ENCODE measurements at places on chromosomes 7 and 10.

DNA sequence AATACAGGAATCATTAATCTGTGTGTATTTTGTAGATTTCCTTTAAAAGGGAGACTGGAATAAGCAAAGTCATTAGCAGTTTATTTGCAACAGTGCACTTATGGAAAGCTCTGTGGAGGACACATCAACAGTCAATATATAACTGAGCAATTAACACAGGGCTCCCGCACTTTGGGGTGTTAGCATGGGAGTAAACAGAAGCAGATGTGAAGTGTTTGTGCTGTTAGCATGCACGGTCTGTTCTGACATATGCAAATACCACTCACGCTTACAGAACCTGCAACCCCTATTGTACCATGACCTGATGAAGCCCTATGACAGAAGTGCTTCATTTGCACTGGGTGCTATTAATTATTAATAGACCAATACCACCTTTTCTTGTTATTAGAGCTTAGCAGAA, 118.9 kb downstream of the PPP1R3A start:
- DNase-seq, result no peak

- no peak for DNase-seq
These were observed 290.0 kb upstream of the TEX47 start for GRCh38 chr7:89085580-89085979.

GRCh38 chr7:28037220-28038010, 143.2 kb downstream of the JAZF1 start:
- no peak for DNase-seq

DNA sequence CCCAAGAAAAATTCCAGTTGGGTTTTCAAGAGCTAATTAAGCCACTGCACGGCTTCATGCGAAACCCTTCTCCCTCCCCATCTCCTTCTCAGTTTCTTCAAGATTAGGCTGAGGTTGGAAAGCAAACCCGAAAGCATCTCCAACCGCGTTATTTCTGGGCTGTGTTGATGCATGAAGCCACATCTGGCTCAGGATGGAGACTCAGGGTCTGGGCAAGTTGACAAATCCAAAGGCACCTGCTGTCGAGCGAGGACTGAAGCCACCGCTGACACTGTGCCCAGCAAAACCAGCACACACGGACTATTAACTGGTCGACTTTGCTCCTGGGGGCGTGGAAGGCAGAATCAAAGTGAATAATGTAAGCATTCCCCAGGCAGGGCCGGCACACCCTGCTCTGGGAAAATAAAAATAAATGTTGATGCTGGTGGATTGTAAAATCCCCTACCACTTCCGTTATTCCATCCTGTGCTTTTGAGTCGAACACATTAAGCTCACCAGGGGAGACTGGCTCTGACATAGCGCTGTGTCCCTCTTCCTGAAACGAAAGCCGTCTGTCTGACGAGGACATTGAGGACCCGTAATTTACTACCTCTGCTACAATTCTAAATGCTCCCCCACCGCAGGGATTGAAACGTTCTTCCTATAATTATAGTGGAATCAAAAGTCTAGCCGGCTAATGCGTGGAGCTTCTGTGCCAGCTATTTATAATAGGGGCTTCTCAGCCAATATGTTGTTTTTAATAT, 269.8 kb downstream of the ADARB2 start:
- no peak for DNase-seq

DNA sequence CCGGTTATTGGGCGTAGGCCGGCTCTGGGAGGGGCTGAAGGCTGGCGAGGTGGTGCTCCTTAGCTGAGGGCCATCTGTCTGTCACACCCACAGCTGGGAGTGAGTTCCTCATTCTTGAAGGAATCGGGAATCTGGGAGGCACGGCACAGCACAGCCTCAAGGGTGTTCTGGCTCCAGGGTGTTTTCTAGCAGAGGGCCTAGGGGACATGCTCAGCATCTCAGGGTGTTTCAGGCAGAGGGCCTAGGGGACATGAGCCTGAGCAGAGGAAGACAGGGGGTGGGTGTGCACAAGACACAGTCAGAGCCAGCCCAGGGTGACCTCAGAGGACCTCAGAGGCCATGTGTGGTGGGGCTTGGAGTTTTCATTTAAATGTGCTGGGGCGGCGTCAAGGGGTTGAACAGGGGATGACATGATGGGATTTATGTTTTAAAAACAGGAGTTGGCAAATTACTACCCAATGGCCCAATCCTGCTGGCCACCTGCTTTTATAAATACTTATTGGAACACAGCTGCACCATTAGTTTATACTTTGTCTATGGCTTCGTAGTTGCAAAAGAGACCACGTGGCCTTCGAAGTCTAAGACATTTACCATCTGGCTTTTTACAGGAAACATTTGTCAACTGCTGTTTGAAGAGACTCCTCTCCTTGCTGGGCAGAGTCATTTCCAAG, 121.6 kb downstream of the PRKAG2 start:
- no peak for DNase-seq

- DNase-seq, result no peak
These were observed 92.9 kb upstream of the LRRTM3 start for GRCh38 chr10:66832781-66833422.

- no peak for DNase-seq
These were observed 4.3 kb upstream of the PCBD1 start for GRCh38 chr10:70892631-70893030.

- no peak for DNase-seq
These were observed 383.8 kb upstream of the SORCS1 start for GRCh38 chr10:107548301-107548700.

DNA sequence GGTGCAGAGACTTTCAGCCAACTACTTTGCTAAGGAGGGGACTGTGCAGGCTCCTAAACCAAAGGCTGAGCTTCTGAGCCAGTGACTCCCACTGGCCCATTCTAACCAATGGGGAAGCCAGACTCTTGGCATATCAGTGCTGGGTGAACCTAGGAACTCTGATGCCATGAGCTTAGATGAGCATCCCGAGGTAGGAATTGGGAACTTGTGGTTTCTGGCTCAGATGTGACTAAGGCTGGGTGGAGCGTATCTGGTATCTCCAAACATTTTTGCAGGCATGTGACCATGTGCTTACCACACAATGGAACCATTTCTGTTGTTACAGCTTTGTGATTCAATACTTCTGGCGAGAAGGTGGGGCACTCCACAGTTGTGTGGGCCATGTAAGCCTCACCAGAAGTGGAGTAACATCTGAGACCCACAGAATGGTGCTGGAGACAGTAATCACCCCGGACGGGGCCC, 2.5 kb upstream of the AVPI1 start:
- DNase-seq, result no peak

All from D721Med (cell line).